ENCODE measurements at places on chromosomes 12 and 14.

DNA sequence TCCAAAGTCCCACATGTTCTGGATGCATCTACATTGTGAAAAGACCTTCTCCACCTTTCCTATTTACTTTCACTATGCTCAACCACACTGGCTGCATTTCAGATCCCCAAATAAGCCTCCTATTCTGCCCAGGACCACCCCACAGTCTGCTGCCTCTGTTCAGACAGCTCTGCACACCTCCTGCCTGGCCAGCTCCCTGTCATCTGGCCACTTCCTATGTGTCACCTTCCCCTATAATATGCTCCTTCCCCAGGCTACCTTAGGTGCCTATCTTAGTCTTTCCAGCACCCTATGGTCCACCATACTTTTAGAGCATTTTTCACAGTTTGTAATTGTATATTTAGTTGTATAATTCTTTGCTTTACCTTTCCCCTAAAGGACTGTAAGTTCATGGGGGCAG lies 50.5 kb downstream of the IFNG start:
- DNase-seq: no peak

DNA sequence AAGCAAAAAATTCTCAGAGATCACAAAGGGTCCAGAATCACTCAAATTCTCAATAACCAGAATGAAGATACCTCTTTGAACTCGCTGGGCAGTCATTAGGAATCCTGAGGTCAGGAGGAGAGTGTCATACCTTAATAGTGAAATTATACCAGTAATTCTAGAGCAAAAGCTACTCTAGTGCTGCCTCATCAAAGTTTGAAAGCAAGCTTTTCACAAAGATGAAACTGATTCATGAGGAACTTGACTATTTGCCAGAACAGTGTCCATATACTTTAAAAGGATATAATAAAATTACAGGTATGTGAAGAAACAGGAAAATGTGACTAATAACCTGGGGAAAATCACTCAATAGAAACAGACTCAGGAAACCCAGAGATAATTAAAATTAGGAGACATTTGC lies 44.5 kb downstream of the EML5 start:
- no peak for DNase-seq

DNA sequence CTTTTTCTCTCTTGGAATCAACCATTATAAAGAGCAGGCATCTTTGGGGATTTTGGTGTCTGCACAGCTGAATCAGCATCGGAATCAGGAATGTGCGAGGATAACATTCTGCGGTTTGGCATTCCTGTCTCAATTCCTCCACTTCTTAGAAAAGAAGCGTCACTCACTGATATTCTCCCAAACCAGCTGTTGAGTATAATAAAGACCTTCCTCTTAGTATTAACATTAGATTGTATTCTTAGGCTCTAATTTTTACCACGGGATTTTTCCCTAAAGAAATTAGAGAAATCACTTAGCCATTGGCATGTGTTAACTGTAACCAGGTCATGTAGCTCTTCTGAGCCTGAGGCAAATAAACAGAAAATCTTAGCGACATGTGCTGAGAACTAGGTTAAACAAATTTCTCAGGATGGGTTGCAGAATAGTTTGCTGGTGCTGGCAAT lies 128.7 kb downstream of the TMX1 start:
- no peak for DNase-seq

DNA sequence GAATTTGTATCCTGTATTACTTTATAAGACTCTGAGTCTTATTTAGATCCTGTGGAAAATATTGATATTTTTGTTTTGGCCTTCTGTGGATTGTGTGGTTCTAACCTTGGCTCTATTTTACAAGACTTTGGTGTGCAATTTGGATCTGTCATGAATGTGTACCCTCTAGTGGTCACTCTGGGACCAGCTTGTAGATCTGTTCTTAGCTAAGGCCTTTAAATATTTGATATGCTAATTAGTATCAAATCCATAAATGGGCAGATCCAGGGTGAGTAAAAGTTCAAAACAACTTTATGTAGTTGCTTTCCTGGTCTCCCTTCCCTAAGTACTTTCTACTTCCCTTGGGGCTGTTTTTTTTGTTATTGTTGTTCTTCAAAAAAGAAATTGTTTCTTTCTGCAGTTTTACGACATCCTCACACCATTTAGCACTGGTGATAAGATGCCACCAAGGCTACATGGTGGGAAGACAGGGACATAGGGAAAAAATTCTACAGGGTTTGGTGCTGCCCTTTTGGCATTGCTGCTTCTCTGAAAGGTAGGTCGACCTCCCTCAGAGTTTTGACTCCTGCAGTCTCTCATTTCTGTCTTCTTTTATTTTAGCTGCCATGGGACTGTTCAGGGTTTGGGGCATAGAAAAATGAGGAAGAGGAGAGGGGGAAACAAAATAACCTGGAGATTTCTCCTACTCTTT lies 238.5 kb downstream of the GPHN start:
- no peak for DNase-seq

GRCh38 chr12:131793243-131794022 lies 34.8 kb upstream of the MMP17 start:
- no peak for DNase-seq

- DNase-seq: peak; percentile 73
Observed at GRCh38 chr12:121443193-121443870, 43.4 kb downstream of the RNF34 start.

- DNase-seq: no peak
Observed at GRCh38 chr12:69173368-69173767, 66.0 kb upstream of the CPSF6 start.

DNA sequence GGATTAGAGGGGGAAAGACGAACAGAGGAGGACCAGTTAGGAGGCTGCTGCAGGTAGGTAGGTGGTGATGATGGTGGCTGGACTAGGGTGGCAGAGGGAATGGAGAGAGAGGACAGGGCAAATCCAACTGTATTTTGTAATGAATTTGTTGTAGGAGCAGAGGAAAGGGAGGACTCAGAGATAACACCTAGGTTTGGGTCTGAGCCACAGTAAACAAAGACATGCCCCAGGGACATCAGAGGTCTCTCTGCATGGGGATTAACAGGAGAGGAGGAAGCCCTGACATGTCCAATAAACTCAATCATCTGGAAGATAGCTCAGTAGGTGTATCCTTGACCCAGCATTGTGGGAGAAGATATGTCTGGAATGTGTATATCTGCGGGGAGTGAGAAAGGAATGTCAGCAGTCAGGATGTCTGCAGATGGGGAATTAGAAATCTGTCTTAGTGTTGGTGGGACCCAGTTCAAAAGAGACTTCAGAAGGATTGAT lies 4.7 kb upstream of the SLC48A1 start:
- no peak for DNase-seq

DNA sequence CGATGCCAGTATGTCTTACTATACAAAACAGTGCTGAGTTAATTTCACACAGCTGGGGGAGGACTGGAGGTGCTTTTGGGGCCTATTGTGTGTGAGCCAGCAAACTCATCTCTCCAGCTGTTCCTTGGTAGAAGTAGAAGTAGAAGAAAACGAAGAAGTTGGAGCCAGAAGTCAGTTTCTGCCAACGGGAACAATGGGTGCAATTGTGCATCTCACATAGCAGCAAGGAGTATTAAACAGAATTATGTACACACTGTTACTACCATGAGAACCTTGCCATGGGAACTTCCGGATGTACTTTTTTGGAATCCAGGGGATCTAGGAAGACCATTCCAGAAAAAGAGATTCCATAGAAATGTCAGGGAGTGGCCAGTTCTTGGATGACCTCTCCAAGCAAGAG lies 88.6 kb downstream of the VCPKMT start:
- no peak for DNase-seq

- DNase-seq: no peak
Observed at GRCh38 chr12:45558353-45558752, 171.2 kb upstream of the ARID2 start.

Data from caudate nucleus (tissue), 63 donors.